GM23338 (cell line): ENCODE measurements at places on chromosomes 7 and 10.

GRCh38 chr7:86970547-86970946, 88.9 kb downstream of the ELAPOR2 start:
- DNase-seq: no peak

GRCh38 chr10:31614611-31615010, 295.6 kb downstream of the ZEB1 start:
- DNase-seq: no peak

- no peak for DNase-seq
These were observed 1.5 kb downstream of the PDCD4 start for GRCh38 chr10:110872984-110873923.

- no peak for DNase-seq
These were observed 87.6 kb upstream of the ADARB2 start for GRCh38 chr10:1824928-1825327.

DNA sequence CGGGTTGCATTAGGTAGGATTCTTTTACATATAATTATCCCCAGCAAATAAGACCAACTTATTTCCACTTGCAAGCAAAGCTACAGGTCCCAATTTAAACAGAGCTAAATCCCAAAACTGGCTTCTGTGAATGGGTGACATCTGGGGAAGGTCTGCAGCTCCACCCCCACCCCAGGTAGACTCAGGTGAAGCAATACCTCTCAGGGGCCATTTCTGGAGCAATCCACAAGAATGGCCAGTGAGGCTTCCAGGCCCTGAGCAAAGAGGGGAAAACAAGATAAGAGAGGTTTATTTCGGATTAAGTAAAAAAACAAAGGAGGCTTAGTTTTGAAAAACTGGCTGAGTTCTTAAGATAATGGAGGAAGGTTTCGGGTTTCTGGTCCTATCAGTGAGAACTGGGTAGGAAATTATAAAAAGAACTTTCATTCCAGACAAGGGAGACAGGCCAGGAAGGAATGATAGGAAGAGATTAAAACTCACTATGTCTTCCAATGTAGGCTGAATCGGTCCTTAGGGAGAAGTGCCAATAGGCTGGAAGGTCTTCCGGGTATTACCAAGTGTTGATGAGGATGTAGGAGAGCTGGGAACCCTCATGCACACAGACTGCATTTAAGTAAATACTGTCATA, 25.4 kb downstream of the SH3PXD2A start:
- no peak for DNase-seq

GRCh38 chr7:29345590-29345989, 151.0 kb downstream of the CHN2 start:
- peak; percentile 75 for DNase-seq

GRCh38 chr10:70930263-70931000, 42.1 kb upstream of the PCBD1 start:
- DNase-seq: no peak

GRCh38 chr10:119737823-119738222, 12.0 kb downstream of the INPP5F start:
- DNase-seq: peak; percentile 47

- DNase-seq: no peak
These were observed 60.1 kb upstream of the ZPBP start for GRCh38 chr7:50153148-50153547.
